HS-27A (cell line): ENCODE measurements at places on chromosomes 5 and 9.

GRCh38 chr9:87581513-87581912 lies 83.8 kb downstream of the DAPK1 start:
- DNase-seq, result no peak

- no peak for DNase-seq
Observed at GRCh38 chr9:94875300-94876020, 149.0 kb downstream of the AOPEP start.

GRCh38 chr9:118693645-118694044 lies 675.6 kb downstream of the BRINP1 start:
- DNase-seq, result no peak

DNA sequence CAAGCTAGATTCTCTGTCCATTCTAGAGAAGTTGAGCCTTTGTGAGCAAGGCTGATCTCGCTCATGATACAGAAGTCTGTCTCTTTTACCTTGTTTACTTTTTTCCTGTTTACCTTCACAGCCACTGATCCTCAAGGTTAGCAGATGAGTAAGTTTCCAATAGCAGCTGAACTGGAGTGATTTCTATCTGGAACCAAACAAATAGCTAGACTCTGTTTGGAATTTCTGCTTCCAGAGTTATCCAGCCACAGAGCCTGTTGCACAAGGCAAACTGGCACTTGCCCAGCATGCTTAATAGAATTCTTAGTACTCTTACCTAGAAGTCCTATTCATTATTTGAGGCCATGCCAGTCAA lies 12.8 kb upstream of the PANK3 start:
- no peak for DNase-seq

GRCh38 chr5:127754706-127755105 lies 51.5 kb downstream of the CCDC192 start:
- no peak for DNase-seq
